Osteoblast (primary cell): ENCODE measurements at places on chromosomes 7 and 10.

- peak; percentile 99 for DNase-seq
Measured at GRCh38 chr10:103678178-103678526, 177.2 kb downstream of the SH3PXD2A start.

DNA sequence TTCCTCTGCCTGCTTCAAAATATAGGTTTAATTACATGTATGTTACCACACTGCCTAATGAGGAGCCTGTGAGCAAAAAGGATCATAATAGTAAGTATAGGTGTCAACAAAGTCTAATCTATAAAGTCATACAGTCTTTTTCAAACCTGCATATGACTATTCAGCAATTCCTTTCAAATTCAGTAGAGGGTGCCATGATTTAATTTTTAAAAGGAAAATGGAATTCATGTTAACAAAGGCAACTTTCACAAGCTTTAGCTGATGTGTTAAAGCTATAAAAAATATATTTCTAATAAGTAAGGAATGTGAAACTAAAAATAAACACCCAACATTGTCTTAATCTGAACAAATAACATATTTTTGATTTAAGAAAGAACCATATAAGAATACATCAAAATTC is 52.1 kb downstream of the MPP7 start:
- peak; percentile 60 for DNase-seq

- DNase-seq = peak; percentile 50
Measured at GRCh38 chr10:79021331-79021907, 47.3 kb upstream of the ZMIZ1 start.

DNA sequence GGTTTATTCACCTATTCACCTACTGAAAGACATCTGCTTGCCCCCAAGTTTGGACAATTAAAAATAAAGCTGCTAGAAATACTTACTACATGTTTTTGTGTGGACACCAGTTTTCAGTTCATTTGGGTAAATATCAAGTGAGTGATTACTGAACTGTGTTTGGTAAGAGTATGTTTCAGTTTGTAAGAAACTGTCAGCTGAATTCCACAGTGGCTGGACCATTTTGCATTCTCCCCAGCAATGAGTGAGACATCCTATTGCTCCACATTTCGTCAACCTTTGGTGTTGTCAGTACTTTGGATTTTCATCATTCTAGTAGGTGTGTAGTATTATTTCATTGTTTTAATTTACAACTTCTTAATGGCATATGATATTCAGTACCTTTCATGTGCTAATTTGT is 17.4 kb upstream of the IKZF1 start:
- DNase-seq = no peak

GRCh38 chr10:98482096-98482495 is 35.4 kb upstream of the HPS1 start:
- DNase-seq = no peak

DNA sequence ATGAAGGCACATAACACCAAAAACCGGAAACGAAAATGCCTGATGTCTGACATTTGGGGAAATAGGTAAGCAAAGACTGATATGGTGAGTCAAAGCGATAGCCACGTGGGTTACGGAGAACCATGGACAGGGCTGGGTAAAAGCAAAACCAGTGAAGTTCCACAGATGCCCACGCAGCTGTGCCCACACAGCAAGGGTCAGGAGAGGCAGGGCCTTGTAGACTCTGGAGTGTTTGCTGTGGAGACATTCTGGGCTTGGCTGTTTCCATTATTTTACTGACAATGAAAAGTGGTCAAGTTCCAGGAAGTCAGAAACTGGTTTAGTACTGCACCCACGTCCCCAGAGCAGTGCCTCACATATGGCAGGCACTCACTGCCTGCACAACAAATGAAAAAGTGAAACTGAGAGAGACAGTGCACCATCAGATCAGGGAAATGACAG is 148.7 kb downstream of the ZMYND11 start:
- no peak for DNase-seq

GRCh38 chr10:71974489-71975021 is 10.4 kb downstream of the CHST3 start:
- peak; percentile 97 for DNase-seq

DNA sequence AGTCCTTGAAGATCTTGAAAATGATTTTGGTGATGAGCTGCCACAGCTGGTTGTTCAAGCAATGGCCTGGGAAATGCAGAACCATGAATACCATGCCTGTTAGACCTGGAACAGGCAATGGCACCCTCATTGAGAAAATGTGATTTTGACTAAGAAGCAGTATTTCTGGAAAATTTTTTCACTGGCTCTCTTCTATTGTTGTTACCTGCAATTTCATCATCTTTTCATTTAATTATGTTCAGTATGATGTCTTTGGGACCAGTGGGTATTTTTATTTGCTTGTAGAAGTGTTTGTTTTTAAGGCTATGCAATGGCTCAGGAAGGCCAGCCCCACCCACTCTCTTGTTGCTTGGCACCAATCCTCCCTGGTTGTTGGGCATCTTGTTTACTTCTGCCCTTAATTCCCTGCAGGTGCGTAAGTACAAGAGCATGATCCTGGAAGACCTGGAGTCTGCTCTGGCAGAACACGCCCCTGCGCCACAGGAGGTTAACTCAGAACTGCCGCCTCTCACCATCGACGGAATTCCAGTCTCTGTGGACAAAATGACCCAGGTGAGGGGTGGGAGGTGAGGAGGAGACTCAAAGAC is 78.6 kb downstream of the NRF1 start:
- DNase-seq = no peak

- no peak for DNase-seq
Measured at GRCh38 chr7:151124899-151125399, 38.7 kb downstream of the AGAP3 start.

DNA sequence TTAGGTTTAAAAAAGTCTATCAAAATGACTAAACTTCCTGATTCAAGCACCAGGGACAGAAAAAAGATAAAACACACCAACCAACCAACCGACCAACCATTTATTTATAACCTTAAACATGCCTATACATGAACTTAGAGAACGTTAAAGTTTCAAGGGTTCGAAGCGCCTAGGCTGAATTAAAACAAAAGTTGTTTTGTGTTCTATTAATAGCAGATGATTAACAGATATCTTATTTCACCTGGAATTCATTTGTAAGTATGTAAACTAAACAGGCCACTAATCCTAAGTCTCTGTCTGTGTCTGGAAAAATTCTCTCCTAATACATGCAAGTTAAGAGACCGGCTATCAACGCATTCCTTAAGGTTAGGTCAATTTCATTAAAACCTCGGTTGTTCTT is 1.4 kb downstream of the BAIAP2L1 start:
- DNase-seq = peak; percentile 54

DNA sequence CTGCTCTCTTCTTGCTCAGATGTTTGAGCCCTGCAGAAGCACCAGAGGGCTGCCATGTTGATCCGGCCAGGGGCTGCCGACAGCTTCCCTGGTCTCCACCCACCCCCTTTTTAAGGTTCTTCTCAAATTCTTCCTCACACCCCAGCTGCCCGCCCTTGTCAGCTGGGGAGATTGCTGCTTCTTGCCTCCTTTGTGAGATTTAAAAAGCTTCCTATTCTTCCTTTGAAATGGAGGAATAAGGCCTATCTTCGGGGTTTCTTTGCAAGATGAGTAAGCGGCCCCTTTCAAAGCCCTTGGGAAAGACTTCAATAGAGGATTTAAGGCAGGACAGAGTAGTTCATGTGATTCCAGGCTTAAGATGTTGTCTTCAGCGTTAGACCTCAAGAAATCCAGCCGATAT is 211.9 kb upstream of the SHH start:
- no peak for DNase-seq

DNA sequence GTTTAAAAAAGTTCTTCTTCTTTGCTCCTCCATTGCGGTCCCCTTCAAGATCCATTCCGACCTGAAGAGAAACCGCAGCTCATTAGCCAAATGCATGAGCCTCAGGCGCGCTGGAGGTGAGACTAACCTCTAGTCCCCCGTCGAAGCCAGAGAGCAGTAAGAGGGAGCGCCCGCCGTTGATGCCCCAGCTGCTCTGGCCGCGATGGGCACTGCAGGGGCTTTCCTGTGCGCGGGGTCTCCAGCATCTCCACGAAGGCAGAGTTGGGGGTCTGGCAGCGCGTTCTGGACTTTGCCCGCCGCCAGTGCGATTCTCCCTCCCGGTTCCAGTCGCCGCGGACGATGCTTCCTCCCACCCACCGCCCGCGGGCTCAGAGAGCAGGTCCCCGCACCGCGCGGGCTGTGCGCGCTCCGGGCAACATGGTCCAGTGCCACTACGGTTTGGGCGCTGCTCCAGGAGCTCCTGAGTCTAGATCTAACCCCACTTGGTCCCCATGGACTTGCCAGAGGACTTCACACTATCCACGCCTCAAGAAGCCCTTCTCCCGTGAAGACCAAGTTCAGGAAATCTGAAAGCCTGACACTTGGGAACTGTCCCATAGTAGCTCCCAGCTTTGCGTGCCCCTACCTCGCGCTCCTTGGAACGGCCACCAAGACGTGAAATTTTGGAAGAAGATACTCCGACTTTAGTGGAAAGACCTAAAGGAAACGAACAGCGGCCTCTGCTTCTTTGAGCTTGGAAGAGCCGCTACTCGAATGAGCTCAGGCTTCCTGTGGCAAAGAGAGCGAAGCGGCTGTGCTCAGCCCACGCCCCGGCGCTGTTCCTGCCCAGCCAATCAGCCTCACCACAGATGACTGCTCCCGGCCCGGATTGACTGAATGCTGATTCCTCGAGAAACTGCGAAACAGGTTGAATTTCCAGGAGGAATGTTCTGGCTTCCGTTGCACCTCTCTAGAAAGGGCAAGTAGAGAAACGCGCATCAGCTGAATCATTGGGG is at the start of gene ABCB1:
ABCB1 (minus strand) TSS at position 755 of the 995 bp plus-strand sequence; CDS start at position 55, 700 bp downstream.
- peak; percentile 80 for DNase-seq

GRCh38 chr7:157925383-157925875 is 588.6 kb downstream of the DNAJB6 start:
- no peak for DNase-seq

DNA sequence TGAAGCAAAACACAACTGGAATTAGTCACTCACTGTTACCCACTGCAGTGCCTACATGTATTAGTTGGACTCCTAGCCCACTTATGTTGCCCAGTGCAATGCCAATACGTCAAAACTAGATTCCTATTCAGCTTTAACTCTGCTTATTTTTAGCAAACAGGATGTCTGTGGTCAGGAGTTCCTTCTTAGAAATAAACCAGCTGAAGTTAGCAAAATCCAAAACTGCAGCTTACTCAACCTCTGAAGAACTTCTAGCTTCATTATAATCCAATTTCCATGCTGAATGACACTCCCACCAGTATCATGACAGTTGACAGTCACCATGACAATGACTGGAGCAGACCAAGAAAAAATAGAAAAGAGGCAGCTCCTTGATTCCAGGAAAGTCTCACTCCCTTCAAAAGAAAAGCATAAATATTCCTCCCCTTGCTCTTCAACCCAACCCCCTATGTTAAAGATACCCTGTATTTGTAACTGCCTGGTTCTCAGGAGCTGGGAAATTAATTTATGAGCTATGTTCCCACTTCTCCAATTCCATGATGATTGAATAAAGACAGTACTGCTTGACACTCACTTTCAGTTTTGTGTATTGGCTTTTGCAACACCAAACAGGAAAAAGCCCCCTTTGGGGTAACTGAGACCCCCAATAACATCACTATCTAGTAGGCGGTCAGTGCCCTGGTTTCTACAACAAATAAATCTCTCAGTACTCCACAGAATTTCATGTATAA is 327.4 kb downstream of the SORCS1 start:
- DNase-seq = no peak

GRCh38 chr7:45659496-45660139 is 85.5 kb downstream of the ADCY1 start:
- no peak for DNase-seq

- no peak for DNase-seq
Measured at GRCh38 chr7:42345478-42346299, 108.7 kb upstream of the GLI3 start.

- DNase-seq = no peak
Measured at GRCh38 chr7:88358526-88358838, 51.8 kb upstream of the STEAP4 start.

DNA sequence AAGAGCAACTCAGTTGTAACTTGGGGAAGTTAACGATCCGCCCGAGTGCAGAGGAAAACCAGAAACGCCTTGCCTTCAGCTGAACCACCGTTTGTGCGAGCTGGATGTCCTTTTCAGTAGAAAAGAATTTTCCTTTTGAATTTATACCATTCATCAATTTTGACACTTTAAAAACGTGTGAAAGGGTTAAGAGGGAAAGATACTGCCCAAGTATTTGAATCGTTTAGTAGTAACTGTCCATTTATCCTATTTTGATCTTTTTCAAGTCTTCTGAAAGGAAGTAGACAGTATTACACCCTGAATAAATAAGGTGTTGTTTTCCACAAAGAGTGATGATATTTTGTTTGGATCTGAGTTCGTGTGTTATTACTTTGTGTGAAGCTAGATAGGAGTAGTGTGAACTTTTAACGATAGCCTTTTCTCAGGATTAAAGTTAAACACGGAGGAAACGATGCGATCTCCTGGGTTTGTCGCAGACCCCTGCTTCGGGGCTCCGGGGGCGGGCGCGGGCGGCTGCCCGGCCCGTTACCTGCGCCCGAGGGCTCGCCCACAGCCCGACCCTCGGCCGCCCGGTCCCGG is 830 bp upstream of the BMI1 start:
- DNase-seq = no peak

GRCh38 chr7:74334030-74334429 is 44.8 kb downstream of the CLIP2 start:
- peak; percentile 98 for DNase-seq

GRCh38 chr7:157041004-157041403 is 30.5 kb upstream of the MNX1 start:
- no peak for DNase-seq

- DNase-seq = no peak
Measured at GRCh38 chr7:71348821-71349681, 217.1 kb downstream of the GALNT17 start.

DNA sequence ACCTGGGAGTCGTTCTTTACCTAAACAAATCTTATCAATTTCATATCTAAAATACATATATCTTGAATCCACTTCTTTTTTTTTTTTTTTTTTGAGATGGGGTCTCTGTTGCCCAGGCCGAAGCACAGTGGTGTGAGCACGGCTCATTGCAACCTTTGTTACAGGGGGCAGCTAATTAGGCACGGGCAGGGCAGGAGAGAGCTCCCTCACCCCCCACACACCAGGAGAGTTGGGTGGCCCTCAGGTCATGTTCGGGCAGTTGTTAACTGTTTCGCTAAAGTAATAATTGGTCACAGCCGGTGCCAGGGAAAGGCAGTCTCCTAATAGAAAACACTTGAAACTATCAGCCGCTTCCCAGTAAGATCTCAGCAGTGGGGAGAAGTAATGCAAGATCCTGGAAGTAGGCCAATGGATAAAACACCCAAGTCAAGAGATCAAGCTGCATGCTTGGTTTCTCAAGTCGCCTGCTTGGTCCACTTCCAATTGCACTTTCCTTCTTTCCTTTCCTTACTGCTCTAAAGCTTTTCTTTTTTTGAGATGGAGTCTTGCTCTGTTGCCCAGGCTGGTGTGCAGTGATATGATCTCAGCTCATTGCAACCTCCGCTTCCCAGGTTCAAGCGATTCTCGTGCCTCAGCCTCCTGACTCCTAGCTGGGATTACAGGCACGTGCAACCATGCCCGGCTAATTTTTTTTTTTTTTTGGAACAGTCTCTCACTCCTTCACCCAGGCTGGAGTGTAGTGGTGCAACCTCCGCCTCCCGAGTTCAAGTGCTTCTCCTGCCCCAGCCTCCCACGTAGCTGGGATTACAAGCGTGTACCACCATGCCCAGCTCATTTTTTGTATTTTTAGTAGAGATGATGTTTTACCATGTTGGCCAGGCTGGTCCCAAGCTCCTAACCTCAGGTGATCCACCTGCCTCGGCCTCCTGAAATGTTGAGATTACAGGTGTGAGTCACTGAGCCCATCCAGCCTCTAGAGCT is 21.3 kb upstream of the EFCAB10 start:
- no peak for DNase-seq
